ENCODE measurements at places on chromosomes 2 and 18. TPM values are rescaled to one million over a fixed set of nuclear protein-coding genes. Genes with fewer than 3 reads are reported as not detected.

DNA sequence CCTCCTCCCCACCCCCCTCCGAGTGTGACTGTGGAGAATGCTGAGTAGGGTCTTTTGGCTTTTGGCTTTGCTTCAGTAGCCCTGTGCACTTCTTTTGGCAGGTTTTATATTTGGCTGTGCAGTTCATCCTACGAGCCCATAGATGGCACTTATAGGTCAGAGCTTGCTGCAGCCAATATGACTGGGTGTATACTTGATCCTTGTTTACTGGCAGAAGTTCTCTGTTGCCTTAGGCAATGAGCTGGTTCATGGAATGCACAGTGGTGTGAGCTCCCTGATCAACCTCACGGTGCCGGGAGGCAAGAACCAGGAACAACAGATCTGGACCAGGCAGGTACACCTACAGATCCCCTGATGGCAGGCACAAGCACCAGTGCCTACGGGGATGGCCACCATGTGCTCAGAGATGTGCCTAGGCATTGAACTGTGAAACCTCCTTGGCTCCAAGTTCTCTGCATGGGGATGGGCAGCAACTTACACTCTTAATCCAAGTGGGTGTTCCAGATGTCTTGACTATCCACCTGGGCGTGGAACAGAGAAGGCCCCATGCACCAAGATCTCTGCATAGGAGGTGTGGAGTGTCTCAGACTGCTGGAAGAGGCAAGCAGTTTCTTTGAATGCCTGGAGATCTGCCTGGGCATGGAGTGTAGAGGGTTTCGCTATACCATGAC is 190.4 kb downstream of the KIAA1328 start:
- DNase-seq, result peak; percentile 62

C2orf78 gene
- polyA plus RNA-seq, result 0.02 TPM

DNA sequence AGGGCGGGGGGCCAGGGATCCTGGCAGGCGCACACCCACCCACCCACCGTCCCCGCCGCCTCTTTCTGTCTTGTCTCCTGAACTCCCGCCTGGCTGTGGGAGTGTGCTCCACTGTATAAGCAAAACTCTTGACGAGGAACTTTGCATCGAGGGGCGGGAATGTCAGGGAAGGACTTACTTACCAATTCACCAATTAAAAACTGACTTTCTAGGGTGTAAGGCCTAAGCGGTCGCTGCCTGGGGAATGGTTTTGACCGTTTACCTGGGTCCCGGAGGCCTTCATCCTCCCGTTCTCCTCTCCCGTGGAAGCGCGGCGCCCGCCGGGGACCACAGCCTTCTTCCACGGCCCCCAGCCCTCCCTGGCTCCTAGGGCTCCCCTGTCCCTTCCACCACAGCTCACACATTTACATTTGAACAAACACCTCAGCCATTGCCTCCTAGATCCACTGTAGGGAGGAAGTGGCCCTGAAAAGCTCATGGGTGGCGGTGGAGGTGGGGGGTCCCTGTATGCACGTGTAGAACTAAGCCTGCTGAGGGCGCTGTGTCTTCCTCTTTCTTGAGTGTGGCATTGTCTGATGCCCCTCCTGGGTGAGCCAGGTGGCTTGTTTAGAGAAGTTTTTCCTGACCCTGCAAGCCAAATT is 8.9 kb downstream of the ASIC4 start:
- DNase-seq, result no peak

FZD7 gene
- 13.7 TPM for polyA plus RNA-seq

SYT4 gene
- polyA plus RNA-seq, result not detected

HNMT gene
- polyA plus RNA-seq, result 4.5 TPM

FSHR gene
- polyA plus RNA-seq, result not detected

GRCh38 chr2:170202437-170202836 is 24.5 kb downstream of the MYO3B start:
- DNase-seq, result no peak

- DNase-seq, result peak; percentile 28
Observed at GRCh38 chr2:232365621-232366321, 12.8 kb upstream of the ALPP start.

GRCh38 chr2:170224692-170225294 is 46.8 kb downstream of the MYO3B start:
- no peak for DNase-seq

- DNase-seq, result no peak
Observed at GRCh38 chr2:208334230-208334629, 68.2 kb downstream of the PIKFYVE start.

DNA sequence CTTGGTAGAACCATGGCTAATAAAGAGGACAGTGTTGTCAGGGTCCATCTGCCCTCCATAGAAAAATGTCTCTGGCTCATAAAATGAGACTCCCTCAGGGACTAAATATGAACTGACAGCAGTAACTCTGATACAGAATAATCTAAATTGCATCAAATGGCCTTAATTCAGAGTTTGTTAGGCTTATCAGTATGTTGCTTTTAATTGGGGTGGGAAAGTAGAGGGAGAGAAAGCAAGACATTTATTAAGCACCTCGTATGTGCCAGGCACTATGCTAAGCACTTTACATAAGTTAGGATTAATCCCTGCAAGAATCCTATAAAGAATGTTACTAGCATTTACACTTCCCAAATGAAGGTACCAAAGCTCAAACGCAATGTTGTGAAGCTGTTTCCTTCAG is 115.2 kb downstream of the MMADHC start:
- DNase-seq, result no peak

DNA sequence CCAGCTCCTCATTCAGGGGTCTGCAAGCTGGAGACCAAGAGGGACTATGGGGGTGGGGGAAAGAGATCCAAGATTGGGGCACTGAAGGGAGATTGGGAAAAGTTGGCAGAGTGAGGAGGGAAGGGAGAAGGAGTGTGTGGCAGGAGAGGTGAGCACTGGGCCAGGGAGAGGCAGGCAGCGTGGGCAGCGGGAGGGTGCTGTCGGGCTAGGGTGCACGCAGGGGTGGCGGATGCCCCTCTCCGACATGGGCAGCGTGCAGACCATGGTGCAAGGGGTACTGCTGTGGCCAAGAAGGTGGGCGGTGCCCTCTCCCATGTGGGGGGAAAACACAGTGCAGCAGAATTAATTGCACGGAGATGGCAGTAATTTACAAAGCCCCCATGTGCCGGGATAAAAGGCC is 74.1 kb downstream of the CELF4 start:
- DNase-seq, result no peak

DNA sequence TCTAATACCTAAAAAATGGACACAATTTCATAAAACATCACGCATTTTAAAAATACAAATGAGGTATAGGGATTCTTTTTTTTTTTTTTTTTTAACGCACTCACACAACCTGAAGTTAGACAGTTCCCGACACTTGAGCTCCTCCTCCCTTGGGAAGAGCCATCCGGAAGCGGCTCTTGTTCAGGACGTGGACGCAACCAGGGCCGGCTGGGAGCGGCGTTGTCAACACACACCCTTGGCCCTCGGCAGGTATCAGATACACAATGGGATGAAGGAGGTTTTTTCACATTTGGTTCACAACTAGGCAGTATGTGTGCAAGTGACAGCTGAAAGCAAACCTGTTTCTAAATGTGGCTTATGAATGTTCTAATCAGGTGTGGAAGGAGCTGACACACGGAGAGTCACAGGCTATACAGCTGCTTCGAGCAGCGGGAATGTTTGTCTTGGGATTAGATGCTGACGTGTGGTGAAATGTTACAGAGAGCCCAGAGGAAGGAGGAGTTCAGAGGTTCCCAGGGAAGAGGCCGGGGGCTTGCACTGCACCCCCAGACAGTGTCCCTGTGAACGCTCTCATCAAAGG is 111.1 kb downstream of the PXDN start:
- DNase-seq, result no peak

- peak; percentile 90 for DNase-seq
Observed at GRCh38 chr2:9336576-9337314, 86.6 kb downstream of the ITGB1BP1 start.

RABL2A gene
- 10.6 TPM for polyA plus RNA-seq

SLC30A3 gene
- polyA plus RNA-seq, result 0.09 TPM

NGEF gene
- polyA plus RNA-seq, result 0.71 TPM

GRCh38 chr18:62651276-62652056 is 63.9 kb upstream of the PHLPP1 start:
- no peak for DNase-seq

DNA sequence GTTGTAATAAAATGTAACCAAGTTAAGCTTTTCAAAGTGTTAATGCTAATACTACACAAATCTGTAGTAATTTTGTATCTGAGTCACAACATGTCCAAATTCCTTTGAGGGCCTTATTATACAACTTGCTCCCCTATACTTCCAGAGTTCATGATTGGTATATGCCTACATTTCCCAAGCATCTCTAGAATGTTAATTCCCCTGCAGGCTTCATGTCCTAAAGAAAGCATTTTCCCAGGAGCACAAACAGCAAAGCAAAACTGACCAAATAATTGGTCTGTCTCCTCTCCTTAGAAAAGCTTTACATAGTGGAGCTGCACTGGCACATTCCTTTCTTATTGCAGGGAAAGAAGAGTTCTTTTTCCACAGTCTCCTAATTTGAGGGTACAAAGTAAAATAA is 3.7 kb downstream of the ALS2 start:
- DNase-seq, result no peak

DNA sequence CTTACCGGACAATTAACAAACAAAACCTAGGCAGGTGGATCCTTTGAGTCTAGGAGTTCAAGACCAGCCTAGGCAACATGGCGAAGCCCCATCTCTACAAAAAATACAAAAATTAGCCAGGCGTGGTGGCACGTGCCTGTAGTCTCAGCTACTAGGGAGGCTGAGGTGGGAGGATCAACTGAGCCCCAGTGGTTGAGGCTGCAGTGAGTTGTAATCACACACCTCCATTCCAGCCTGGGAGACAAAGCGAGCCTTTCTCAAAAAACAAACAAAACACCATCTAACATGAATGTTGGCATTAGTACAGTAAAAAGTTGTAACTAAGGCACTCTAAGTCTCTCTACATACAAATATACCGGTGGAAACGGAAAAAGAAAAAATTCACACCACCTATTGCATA is 5.3 kb downstream of the SP3 start:
- no peak for DNase-seq

BMP10 gene
- not detected for polyA plus RNA-seq

DNA sequence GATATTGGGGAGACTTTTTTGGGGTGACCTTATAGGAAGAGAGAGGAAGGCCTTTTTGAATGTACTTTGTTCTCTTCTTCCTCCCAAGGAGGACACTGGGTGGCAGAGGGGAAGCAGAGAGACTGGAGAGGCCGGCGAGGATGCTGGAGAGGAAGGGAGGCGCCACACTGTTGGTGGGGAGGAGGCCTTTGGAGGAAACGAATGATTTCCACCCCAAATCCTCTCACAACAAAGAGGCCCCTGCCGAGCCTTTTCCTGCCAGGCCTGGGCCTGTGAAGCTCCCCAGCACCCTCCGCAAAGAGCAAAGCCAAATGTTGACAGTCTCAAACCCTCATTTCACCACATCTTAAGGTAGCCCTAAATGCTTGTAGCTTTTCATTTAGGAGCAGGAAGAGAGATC is 59.0 kb upstream of the UPP2 start:
- DNase-seq, result no peak

TBC1D8 gene
- polyA plus RNA-seq, result 13.2 TPM

DNA sequence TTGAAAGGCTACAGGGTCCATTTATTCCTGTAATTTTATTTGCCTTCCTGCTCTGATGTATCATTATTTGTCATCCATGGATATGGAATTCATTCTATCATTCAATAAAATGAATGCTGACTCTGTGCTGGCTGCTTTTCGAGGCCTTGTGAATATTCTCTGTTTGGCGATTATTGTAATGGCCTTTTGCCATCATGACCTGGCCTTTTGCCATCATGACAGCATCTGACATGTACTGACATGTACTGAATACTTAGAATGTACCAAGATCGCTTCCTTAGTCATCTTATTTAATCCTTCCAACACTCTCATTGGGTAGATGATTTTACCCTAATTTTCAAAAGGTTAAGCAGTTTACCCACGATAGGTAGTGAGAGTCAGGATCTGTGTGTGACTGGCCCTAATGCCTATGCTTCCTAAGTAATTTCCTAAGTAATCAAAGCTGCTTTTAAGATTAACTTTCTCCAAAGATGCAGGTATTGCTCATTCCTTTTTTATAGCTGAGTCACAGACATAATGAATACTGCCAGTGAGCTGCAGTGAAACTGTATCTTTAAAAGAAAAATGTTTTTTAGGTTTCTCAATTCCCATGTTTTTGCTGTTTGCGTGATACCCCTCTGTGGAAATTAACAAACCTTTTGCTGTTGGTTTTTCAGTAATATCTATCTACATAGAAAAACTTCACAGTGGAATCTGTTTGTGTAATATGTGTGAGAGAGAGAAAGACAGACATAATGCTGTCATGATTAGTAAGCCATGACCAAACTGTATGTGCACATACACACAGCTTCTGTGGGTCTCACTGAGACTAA is 127.8 kb downstream of the CERS6 start:
- peak; percentile 91 for DNase-seq

- DNase-seq, result peak; percentile 75
Observed at GRCh38 chr2:121519732-121520640, 10.7 kb upstream of the RNU4ATAC start.

STARD6 gene
- 0.14 TPM for polyA plus RNA-seq

- no peak for DNase-seq
Observed at GRCh38 chr2:53854678-53855077, 5.1 kb downstream of the GPR75 start.

DNA sequence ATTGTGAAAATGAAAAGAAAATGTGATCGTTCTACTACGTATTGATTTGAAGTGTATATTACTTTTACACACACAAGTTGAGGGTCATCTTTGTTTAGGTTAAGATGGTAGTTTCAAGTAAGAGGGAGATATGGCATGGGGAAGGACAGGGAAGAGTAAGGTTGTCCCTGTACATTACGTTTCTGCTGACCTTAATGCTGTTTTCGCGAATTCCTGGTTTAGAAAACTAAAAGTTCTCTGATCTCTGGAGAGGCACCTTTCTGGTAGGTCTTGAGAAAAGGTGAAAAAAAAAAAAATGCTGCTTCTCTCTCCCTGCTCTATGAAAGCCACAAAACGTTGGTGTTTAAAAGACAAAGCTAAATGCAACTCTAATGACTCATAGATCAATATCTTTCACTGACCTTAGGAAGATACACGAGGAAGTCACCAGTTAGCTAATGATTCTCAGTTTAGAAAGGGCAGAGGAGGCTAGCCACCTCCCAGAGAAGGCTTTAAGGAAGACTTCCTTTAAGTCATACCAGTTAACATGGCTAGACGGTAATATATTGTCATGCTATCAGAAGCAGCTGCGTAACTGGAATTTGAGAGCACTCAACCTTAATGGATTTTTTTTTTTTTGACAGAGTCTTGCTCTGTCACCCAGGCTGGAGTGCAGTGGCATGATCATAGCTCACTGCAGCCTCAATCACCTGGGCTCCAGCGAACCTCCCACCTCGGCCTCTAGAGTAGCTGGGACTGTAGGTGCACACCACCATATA is 13.2 kb downstream of the TXNDC2 start:
- DNase-seq, result peak; percentile 70

- DNase-seq, result no peak
Observed at GRCh38 chr18:13363359-13363758, 144.8 kb downstream of the LDLRAD4 start.

- no peak for DNase-seq
Observed at GRCh38 chr2:141482697-141483096, 648.1 kb downstream of the LRP1B start.

DNA sequence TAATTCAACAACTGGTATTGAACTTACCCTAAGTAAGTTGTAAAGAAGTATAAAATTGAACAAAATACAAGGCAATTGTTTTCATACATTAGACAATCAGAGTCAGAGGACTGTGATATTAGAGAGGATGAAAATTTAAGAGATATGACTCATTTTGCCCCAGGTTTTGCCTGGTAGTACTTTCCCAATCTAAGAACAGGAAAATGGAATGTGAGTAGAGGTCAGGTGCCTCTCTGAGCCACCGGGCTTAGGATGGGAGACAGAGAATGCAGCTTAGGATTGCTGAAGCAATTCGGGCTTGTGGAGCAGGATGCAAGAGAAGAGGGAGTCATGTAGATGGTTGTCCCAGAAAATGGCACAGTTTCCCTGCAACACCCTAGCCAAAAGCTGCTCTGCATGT is 219.7 kb upstream of the CHST9 start:
- DNase-seq, result peak; percentile 38

All from mammary epithelial cell (primary cell).